ENCODE measurements at places on chromosomes 6 and 20.

DNA sequence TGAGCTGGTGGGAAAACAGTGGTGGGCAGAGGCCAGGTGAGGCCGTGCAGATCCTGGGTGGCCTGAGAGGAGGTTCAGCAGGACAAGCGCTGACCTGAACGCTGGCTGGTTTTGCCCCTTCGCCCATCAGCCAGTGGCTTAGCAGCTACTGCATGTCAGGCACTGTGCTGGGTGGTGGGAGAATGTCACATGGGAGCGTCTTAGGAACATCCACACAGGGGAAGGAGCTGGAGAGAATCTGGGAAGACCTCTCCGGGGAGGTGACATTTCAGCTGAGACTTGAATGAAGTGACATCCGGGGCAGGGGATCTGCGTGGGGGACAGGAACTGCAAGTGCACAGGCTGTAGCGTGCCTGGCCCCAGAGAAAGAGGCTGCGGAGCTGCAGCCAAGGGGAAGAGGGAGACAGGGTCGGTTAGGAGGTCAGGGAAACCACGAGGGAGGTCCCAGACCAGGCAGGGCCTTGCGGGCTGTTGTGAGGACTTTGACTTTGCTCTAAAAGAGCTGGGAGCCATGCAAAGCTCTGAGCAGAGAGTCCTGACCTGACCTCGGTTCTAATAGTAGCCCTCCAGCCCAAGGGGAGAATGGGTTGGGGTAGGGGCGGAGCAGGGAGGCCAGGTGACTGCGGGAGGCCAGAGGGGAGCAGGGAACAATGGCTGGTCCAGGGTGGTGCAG is 156.8 kb upstream of the PTPN1 start:
- DNase-seq, result no peak

GRCh38 chr6:82741996-82742385 is 323.6 kb downstream of the UBE3D start:
- DNase-seq, result peak; percentile 45

- no peak for DNase-seq
Measured at GRCh38 chr6:11241154-11241792, 8.8 kb upstream of the NEDD9 start.

DNA sequence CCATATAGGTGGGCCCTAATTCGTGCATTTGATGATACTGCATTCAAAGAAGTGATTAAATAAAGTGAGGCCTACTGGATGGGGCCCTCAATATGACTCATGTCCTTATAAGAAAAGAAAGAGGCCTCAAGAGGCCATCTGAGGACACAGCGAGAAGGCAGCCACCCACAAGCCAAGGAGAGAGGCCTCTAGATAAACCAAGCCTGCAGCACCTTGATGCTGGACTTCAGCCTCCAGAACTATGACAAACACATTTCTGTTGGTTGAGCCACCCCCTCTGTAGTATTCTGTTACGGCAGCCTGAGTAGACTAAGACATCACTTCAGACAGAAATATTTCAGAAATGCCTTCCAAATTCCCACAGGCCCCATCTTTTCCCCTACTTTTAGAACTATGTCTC is 82.5 kb upstream of the PLEKHG1 start:
- no peak for DNase-seq

DNA sequence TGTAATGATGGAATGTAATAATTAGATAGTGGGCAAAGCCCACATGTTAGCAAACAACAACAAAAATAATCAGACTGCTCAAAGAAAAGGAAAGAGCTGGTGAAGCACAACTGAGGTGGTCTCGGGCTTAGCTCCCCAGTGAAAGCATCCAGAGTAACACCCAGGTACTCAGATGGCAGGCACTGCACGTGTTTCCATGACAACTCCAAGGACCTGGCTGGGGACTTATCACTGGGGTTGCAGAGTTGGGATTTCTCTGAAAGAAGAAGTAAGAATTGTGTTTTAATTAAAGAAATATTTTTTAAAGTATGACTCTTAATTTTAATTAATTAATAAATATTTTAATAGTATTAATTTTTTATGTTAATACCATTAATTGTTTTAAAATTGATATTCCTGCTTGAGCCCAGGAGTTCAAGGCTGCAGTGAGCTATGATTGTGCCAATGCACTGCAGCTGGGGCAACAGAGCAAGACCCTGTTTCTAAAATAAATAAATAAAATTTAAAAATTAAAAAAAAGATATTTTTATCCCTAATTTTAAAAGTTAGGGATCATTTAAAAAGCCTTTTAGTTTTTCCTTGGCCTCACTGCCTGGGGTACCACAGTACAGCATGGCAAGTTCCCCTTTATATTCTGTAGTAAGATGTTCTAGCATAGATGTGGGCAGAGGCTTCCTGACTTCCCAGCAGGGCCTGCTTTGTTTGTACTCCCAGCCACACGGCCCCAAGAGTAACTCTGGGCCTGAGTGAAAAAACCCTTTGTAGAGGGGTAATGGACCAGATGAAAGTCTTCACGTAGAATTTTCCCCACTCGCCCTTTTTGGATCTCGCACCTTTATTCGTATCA is 42.2 kb upstream of the UST start:
- no peak for DNase-seq

DNA sequence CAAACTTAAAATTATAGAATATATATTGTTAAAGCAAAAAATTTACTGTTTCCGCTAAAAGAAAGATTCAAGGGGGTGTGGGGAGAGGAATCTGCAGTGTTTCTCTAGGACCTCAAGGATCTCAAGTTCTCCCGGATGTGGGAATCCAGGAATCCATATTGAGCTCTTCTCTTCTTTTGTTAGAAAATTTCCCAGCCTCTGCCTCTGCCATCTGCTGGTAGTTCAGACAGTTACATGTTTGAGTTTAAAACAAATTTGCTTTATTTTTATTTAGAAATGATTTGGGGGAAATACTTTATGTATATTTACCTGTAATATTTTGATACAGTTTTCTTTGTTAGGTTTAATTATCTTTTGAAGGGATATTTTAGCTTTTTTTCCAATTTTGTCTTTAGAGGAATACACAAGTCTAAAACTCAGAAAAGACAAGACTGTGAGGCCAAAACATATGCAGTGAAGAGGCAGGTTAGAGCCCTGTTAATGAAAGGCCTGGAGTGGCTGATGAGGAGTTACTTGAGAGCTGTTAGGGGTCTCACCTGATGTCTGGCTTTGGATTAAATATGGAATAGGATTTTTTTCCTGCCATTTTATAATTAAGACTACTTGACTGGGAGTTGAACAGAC is 268.8 kb downstream of the ARID1B start:
- peak; percentile 71 for DNase-seq

DNA sequence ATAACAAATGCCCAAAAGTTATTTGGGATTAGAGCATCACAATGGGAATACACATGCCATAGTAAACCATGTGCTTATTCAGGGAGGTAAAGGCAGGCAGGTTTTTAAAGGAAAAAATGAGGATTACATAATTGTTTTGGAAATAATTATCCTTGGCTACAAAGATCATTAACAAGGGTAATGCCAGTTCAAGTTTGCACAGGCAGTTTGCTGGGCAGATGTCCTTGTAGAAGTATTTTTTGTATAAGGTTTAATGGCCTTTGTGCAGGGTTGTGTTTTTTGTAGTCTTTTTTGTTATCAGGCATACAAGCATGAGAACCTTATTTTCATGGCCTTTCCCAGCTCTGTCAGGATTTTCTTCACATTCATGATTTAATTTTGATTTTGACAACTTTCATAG is 24.7 kb downstream of the FBXO9 start:
- DNase-seq, result no peak

GRCh38 chr6:117034971-117035370 is 157.9 kb downstream of the RFX6 start:
- DNase-seq, result no peak

DNA sequence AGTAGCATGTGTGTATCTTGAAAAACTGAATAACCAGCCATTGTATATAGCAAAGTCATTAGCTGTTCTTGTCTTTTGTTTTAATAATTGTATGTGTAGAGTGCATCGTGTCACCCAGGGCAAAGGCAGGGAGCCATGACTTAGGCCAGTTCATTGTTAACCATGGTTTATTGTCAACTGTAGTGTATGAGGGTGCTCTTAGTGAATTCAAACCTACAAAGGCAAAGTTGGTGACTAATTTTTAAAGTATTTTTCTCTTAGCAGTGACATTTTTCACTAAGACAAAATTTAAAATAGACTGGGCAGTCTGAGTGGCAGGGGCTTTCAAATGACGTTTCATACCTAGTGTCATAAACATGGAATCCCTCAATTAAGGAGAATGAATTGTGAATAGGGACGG is 79.0 kb downstream of the TULP4 start:
- DNase-seq, result no peak

GRCh38 chr20:14193885-14194284 is 143.5 kb downstream of the FLRT3 start:
- DNase-seq, result peak; percentile 0

DNA sequence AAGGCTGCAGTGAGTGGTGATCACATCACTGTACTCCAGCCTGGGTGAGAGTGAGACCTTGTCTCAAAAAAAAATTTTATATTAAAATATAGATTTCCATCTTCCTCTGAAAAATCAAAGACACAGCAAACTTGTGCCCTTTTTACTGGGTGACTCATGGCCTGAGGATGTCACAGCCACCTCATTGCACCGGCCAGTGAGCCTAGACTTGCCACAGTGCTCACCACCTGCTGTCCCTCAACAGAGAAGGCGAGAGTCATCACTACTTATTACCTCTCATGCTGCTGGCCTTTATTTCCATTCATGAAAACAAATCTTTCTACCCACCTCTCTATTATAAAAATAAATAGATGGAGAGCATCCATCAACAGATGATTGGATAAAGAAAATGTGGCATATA is 295.8 kb downstream of the PREX1 start:
- no peak for DNase-seq

DNA sequence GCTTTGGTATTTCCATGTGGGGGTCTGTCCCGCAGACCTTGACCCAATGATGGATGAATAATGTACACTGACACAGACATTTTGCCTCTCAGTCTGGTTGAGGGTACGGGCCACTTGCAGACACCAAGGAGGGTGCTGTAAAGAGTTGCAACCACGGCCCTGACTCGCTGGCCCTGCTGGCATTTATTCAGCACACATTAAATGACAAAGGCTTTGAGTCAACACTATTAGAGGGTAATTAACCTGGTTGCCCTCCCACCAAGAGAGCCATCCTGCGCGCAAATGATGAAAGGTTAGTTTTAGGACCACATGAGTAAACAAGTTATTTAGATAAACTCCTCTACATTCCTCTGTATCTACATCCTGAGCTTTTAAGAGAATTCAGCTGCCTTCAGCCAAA is 308.9 kb upstream of the MMS22L start:
- DNase-seq, result no peak
